ENCODE measurements at places on chromosomes 1 and 21.

DNA sequence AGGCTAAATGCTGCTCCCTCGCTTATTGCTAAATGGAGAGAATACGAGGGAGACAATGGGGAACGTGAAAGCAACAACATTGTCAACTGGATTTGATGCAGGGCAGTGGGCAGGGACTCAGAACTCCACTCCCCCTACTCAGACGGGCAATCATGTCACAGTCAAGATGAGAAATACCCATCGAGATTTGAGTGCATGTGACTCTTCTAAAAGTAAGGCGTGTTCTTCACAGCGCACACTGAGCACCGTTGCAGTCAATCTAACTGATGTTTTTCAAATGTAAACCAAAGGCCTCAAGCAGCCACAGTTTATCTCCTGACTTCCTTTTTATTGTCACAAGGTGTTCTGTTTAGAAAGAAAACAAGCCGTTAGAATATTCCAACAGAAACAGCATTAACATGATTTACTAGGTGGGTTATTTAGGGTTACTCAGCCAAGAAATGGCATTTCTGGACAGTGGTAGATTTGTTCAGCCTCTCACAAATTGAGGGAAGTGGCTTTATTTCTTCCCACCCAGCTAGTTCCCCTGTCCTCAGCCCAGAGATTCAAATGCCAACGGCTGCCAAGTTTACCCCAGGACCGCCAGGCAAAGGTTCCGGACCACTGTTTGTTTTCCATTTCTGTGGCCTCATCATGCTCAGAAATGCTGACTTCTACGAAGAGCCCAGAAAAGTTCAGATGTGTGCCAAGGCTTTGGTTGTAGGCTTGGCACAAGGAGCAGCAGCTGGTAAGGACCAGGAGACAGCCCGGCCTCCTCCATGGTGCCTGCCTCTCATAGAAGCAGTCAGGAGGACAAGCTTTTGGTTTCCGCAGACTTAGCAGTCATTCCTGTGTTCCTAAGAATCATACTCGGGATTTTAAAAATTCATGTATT is 171.4 kb downstream of the KIF26B start:
- DNase-seq: no peak

DNA sequence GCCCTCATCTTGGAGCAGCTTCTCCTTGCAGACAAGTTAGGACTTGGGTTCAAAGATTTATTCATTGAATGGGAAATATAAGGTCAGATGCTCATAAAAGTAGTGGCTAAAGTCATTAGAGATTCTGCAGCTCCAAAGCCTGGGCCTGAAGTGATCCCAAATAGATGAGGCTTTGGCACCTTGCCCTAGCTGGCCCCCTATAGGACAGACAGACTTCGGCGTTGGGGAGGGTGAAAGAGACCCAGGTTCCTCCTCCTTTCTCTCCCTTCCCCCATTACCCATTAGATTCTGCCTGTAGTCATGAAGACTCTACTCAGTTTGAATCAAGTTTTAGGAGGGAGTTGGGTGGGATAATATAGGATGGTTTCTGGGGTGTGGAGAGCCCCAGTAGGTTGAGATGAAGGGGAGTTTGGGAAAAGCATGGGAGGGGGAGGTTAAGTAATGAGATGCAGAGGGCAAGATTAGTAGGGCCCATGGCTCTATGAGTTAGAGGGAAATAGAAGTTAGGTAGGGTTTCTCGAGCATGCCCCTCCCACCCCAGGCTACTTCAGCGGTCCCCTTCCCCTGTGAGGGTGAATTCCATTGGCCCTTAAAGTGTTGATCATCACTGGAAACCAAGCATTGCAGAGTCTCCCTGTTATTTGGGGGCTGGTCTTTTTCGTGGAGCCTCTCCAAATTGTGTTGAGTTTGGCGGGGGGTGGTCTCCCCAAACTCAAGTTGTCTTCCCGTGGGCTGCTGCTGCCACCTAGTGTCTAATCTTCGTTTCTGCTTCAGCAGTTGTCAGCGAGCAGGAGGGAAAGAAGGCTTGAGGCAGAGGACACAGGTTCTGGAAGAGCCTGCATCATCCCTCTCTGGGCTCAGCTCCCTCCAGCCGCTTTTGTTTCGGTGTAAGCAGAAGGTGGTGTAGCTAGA is 2.1 kb upstream of the AHDC1 start:
- DNase-seq: no peak

- DNase-seq: no peak
Observed at GRCh38 chr1:225653463-225654276, 747 bp upstream of the ENAH start.

GRCh38 chr21:39080366-39080765 is 102.9 kb downstream of the PSMG1 start:
- no peak for DNase-seq

- no peak for DNase-seq
Observed at GRCh38 chr1:39086865-39087409, 60.8 kb downstream of the NDUFS5 start.

DNA sequence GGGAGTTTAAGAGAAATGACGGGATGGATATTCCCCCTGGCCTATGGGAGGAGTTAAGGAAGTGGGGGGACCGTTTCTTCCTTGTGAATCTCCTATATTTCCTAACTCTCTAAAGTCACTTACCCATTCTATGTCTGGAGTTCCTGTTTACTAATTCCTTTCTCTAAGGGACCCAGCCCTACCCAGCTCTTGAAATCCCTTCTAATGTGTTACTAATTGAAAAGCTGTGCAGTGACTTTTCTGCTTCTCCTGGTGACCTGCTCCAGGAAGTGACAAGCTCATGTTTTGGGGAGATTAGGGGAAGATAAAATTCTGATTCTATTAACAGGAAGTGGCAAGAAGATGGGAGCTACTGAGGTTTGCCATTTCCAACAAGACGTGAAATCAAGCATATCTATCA is 4.0 kb upstream of the SAMSN1 start:
- no peak for DNase-seq

- DNase-seq: no peak
Observed at GRCh38 chr1:169906938-169907337, 13.2 kb upstream of the SCYL3 start.

DNA sequence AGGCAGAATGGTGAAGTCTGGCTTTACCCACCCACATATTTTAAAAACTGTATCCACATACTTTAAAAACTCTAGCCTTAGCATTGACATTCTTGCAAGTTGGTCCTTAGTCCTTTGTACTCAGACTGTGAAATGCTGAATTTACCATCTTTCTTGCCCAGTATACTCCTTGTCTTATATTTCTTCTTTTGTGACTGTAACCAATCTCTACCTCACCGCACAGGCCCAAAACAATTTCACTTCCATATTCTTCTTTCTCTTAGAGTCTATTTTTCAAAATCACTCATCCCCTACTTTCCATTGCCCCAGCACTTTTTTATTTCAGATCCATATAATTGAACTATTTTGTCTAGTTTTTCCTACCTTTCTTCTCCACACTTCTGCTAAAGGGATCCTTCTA is 892.4 kb upstream of the B3GALT2 start:
- DNase-seq: no peak

- no peak for DNase-seq
Observed at GRCh38 chr1:20840731-20841130, 53.6 kb upstream of the HP1BP3 start.

DNA sequence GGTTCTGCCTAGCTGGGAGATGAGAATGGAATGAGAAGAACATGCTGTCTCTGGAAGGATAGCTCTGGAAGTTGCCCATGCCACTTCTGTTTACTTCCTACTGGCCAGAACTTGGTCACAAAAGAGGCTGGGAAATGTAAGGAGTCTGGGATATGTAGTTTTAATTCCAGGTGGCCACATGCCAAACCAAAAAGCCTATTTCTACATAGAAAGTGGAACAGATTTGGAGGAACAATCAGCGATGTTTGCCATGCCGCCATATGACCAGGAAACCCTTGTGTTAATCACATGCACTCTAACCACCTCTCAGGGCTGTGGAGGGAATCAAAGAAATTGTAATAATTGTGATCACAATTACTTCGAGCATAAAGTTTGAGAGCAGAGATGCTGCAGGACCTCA is 10.0 kb upstream of the OLIG2 start:
- no peak for DNase-seq

- no peak for DNase-seq
Observed at GRCh38 chr1:61618193-61618592, 106.7 kb downstream of the TM2D1 start.

DNA sequence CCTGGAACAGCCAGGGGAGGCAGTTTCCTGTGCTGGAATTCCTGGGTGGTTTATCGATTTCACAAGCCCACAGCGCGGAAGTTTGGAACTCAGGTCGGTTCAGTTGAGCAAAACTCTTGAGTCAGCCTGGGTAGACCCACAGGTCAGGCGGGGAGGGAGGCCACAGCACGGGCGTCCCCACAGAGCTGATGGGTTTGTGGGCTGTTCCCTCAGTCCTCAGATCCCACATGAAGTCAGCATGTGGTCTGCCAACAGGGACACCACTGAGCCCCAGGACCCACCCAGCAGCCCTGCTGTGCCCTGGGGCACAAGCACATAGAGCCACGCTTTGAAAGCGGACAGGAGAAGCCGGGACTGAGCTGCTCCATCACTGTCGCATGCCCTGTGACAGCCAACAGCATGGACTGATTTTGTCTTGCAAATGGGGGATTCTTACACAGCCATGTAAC is 17.4 kb downstream of the BMP8A start:
- no peak for DNase-seq

DNA sequence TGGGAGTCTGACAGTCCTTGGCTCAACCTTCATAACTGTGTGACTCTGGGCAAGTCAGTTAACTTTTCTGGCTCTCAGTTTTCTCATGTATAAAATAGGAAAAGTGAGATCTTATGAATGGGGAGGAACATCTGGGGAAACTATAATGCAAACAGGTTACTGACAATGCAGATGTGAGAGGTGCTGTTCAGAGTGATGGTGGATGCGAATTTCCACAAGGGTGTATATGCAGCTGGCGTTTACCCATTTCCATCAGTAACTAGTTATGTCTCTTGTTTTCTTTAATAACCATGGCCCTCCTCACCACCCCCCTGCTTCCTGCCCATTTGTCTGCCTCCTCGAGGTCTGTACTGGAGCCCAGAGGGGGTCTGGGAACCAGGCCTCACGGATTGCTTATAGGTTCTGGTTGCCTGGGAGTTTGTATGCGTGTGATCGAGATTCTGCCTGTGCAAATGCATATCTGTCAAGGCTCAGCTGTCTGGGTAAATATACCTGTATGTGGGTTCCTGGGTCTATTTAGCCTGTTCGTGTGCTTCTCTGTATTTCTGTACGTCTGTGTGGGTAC is 44.4 kb downstream of the AHDC1 start:
- no peak for DNase-seq

DNA sequence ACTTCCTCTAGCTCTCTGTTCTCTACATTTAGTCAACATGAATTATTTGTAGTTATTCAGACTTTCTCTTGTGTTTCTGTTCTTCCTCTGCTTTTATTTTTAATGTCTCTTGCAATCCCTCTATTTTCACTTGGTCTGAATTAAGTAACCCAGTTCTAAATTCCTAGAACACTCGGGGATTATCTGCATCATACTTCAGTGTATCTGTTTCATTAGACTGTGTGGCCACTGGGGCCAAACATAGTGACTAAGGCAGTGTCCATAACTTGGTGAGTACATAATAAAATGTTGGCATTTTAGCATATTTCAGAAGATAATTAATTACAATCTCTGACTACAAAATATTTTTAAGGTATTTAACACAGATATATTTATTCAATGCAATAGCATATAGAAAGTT is 1087.2 kb upstream of the B3GALT2 start:
- no peak for DNase-seq

- no peak for DNase-seq
Observed at GRCh38 chr1:181143102-181143859, 54.8 kb downstream of the IER5 start.

DNA sequence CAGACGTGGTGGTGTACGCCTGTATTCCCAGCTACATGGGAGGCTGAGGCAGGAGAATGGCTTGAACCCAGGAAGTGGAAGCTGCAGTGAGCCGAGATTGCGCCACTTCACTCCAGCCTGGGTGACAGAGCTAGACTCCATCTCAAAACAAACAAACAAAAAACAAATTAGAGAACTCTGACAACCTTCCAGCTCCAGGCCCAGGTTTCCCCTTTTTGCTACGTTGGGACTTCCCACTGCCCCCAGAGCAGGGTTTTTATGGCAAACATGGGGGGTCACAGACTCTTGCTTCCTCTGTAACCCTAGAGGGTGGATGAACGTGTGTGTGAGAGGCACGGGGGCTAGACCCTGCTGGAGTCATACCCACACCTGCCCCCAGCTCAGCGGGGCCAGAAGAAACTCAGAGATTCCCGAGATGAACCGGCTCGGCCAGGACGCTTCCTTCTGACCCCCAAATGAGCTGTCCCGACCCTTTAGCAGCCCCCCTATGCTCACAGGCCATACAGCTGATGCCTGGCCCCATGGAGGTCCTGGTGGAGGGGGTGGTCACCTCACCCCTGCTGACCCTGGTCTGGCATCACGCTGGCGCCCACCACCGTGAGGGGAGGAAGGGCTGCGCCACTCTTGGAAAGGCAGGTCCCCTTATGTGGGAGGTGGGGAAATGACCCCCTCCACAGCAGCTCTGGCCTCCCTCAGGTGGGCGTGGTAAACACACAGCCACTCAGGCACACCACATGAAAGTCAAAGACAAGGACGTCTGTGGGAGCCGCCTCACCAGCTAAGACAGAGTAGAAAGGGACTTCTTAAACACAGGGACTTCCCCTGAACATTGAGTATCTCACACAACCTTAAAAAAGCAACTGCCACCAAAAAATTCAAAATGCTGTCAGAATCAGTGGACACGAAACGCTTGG is 7.1 kb downstream of the GPR157 start:
- DNase-seq: no peak

DNA sequence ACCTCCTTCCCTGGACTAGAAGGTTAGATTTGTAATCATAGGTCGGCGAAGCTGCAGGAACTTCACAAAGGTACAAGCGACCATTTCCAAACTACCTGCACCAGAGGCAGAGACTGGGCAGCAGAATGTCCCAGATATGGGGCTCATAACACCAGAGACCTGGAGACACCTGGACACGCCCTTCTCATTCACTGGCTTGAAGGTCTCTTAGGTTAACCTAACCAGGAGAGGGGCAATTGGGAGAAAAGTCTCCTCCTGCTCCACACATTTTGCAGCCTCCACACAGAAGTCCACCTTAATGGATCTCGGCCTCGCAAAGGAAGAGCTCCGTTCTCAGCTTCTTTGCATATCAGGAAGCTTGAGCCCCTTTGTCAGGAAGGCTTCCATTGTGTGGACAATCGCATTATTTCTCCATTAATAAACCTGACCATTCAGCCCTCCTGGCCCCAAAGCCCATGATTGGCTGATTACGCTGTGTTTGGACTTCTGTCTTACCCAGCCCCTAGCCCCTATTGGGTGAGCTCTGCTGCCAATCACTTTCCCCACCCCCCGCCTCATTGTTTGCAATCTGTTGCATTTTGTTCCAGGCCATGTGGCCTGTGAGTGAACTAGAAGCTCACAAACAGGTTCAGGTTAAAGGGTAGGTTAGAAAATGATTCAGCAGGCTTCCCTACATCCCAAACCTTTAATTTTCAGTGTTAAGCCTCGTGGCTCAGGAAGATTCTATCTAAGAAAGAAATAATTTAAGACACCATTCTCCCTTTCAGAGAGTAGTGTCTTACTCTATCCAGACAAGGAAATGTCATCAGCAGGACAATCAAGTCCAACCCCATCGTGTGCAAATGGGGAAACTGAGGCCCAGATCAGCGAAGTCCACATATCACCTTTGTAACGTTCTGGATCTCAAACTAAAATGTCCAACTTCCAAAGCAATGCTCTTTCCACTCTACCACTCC is 2.8 kb downstream of the MYCL start:
- no peak for DNase-seq
